ENCODE measurements at places on chromosomes 2 and 18. TPM values are rescaled to one million over a fixed set of nuclear protein-coding genes. Genes with fewer than 3 reads are reported as not detected.

- no peak overlapping the region for H3K4me3 ChIP-seq
- no peak overlapping the region for H3K27ac ChIP-seq
- H3K4me1 ChIP-seq = no peaks in the 10 kb centered on the region
- no peak for DNase-seq
- H3K27me3 ChIP-seq = no peaks in the 10 kb centered on the region
These were observed 419.0 kb downstream of the DSC3 start for GRCh38 chr18:30623401-30624065.

DNA sequence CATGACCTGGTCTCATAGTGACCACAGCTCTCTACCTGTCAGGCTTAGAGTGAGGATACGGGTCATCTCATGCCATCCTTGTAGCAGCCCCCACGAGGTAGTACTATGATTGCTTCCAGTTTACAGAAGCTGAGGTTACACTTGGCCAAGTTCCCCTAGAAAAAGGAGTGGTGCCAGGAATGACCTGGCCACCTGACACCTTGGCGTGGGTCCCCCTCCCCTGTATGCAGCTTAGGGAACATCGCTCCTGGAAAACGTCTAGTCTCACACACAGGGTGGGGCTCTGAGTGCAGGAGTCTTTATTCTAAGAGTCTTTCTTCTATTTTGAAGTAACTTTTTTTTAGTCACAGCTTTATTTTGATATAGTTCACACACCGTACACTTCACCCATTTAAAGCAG is 14.8 kb downstream of the NPPC start:
- no peak overlapping the region for H3K27ac ChIP-seq
- no peak overlapping the region for H3K4me3 ChIP-seq
- no peaks in the 10 kb centered on the region for H3K27me3 ChIP-seq
- no peak for DNase-seq
- H3K36me3 ChIP-seq = no peaks in the 10 kb centered on the region

The LRRTM1 gene
- total RNA-seq = not detected

The PAPOLG gene
- 22.9 TPM for total RNA-seq

DNA sequence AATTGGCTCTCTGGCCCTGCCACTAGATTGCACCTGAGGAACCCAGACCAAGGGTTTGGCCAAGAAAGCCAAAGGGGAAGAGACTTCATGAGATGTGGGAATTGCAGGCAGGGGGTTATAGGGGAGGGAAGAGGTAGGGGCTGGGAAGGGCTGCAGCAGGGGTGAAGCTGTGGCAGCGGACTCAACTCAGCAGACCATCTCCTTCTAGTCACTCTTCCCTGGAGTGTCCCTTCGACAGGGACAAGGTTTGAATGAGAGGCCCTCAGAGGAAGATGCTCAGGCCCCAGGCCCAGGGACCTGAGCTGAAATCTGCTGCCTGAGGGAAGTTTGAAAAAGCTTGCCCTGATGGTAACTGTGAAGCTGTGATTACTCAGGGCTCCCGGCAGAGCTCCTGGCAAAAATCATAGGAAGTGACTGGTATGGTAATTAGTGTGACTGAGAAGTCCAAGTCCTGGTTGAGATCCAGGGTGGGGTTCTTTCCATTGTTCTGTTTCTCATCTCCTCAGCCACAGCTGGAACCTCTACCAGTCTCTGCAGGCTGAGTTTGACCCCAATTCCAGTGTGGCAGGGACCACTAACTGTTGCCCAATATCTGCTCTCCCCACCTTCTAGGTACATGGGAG is 300.9 kb downstream of the CYP26B1 start:
- H3K27ac ChIP-seq = no peak overlapping the region
- H3K4me3 ChIP-seq = no peak overlapping the region
- no peaks in the 10 kb centered on the region for H3K4me1 ChIP-seq
- DNase-seq = no peak

GRCh38 chr2:15846626-15847025 is 93.7 kb upstream of the MYCN start:
- H3K27me3 ChIP-seq = no peaks in the 10 kb centered on the region
- peaks cover 2% of the 10 kb centered on the region for H3K36me3 ChIP-seq
- no peak overlapping the region for H3K27ac ChIP-seq
- DNase-seq = no peak
- no peaks in the 10 kb centered on the region for H3K4me1 ChIP-seq
- no peak overlapping the region for H3K4me3 ChIP-seq

The NPPC gene
- total RNA-seq = 1.1 TPM

GRCh38 chr2:70658476-70658875 is 104.8 kb upstream of the TGFA start:
- no peak overlapping the region for H3K27ac ChIP-seq
- no peaks in the 10 kb centered on the region for H3K36me3 ChIP-seq
- H3K4me3 ChIP-seq = no peak overlapping the region
- peaks cover 11% of the 10 kb centered on the region for H3K27me3 ChIP-seq

- no peaks in the 10 kb centered on the region for H3K4me1 ChIP-seq
- H3K27ac ChIP-seq = no peak overlapping the region
- no peaks in the 10 kb centered on the region for H3K36me3 ChIP-seq
- DNase-seq = no peak
These were observed 339.9 kb upstream of the PKDCC start for GRCh38 chr2:41707790-41708451.

- H3K27ac ChIP-seq = no peak overlapping the region
- no peak overlapping the region for H3K4me3 ChIP-seq
- no peaks in the 10 kb centered on the region for H3K4me1 ChIP-seq
- peaks cover 5% of the 10 kb centered on the region for H3K27me3 ChIP-seq
These were observed 99.6 kb downstream of the TPGS2 start for GRCh38 chr18:36729197-36729596.

DNA sequence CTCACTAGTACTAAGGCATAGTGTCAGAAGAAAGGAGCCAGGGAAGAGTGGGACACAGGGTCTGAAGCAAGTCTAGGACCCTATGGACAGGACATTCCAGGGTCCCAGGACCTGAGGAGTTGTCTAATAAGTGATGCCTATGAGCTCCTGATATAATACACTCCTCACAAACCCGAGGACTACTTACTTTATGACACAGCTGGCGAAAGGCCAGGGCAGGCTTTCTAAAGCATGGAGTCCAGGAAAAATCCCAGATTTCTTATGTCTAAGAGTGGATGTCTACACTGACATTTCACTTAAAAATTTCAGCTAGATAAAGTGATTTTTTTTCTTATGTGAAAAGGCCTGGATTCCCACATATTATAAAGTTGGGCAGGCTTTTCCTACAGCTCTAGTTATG is 502.2 kb upstream of the SETBP1 start:
- no peak overlapping the region for H3K27ac ChIP-seq
- no peaks in the 10 kb centered on the region for H3K4me1 ChIP-seq
- no peak overlapping the region for H3K4me3 ChIP-seq
- DNase-seq = no peak

DNA sequence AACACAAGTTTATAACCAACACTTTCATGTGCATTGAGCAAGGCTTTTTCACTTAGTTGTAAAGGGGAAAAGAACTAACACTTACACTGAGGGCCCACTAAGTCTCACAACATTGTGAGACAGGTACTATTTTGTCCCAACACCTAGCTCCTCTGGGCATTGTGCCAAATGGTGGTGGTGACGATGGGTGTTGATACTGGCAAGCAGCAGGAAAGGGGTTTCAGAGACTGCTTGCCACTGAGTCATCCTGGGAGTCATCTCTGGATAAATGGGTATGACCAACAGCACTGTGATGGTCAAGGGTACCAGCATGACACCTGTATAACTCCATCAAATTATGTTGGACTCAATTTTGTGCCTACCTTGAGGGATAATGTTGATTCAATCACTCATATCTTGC is 138.8 kb upstream of the ITGA6 start:
- H3K27me3 ChIP-seq = peaks cover 9% of the 10 kb centered on the region
- peak; percentile 43 for DNase-seq
- no peaks in the 10 kb centered on the region for H3K36me3 ChIP-seq
- H3K4me3 ChIP-seq = no peak overlapping the region
- no peak overlapping the region for H3K27ac ChIP-seq
- H3K4me1 ChIP-seq = peaks cover 24% of the 10 kb centered on the region

The TWIST2 gene
- total RNA-seq = not detected

The BUB1 gene
- 76.9 TPM for total RNA-seq

The REG3G gene
- total RNA-seq = not detected

The CPO gene
- total RNA-seq = not detected

The WDR33 gene
- total RNA-seq = 71.7 TPM

The AGXT gene
- not detected for total RNA-seq

- DNase-seq = no peak
- no peaks in the 10 kb centered on the region for H3K4me1 ChIP-seq
- H3K27ac ChIP-seq = no peak overlapping the region
- no peak overlapping the region for H3K4me3 ChIP-seq
These were observed 66.5 kb downstream of the COLEC12 start for GRCh38 chr18:433960-434359.

Measured in activated T-cell treated with anti-CD3 and anti-CD28 coated beads, Interleukin-2, amount 50 U/mL, for 72 hours (primary cell).